ENCODE measurements at places on chromosomes 12 and 14.

GRCh38 chr12:47053961-47054360, 25.5 kb upstream of the PCED1B start:
- no peak for DNase-seq

- DNase-seq = no peak
Observed at GRCh38 chr12:85092814-85093370, 56.7 kb downstream of the LRRIQ1 start.

DNA sequence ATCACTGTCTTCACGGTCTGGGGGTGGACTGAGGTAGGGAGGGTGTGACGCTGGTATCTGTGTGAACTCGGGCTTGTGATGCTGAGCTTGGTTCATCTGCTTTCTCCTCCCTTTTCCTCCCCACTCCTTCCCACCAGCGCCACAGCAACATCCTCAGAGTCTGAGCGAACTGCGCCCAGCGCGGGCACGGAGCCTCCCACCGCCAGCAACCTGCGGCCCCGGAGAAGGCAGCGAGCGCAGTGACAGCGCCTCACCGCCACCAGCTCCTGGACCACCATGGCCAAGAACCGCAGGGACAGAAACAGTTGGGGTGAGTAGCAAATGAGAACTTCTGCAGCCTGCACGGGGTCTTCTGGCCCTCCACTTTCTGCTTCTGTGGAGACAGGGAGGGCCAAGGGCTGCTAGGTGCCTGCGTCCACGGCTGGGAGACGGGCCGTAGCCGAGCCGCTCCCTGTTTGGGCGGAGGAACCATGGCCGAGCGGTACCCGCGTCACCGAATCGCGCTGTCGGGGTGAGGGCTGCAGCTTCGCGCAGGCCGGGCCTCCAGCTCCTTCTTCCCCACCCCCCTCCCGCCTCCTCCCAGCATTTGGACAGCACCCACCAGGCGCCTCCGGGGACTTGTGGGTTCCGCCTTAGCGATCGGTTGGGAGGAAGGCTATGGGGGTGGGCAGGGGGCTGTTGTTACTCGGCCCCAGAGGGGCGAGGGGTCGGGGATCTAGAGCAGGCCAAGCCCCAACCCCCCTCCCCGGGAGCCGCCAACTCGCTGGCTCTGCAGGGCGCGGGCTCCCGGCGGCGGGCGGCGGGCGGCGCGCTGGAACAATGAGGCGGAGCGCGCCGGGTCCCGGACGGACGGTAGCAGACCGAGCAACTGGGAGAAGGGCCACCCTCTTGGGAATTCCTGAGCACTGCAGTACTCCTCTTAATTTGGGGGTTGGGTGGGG, at the start of gene ATL1:
Gene ATL1 (plus strand): TSS at position 156 of the 941 bp plus-strand sequence. CDS start 121 bp downstream, at position 277.
- peak; percentile 71 for DNase-seq

DNA sequence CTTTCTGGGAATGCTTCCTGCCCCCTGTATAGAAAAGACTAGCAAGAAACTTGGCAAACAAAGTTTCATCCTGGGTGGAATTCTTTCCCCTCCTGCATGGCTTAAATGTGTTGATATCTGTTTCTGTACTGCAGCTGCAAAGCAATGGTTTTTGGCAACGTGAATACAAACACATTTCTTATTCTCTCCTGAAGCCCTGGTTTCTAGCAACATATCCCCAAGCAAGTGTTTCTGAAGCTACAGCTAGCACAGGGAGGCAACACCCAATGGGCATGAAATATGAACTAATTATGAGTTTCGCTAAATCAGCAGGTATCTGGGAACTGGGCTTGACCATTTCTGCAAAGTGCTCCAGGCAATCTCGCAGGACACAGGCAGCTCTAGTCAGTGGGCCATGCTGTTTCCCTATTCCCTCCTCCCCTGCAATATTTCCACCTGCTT, 392.3 kb upstream of the TMPO start:
- no peak for DNase-seq

GRCh38 chr12:107523775-107524535, 161.6 kb upstream of the PWP1 start:
- DNase-seq = no peak

GRCh38 chr12:94690198-94690771, 39.9 kb upstream of the TMCC3 start:
- no peak for DNase-seq

DNA sequence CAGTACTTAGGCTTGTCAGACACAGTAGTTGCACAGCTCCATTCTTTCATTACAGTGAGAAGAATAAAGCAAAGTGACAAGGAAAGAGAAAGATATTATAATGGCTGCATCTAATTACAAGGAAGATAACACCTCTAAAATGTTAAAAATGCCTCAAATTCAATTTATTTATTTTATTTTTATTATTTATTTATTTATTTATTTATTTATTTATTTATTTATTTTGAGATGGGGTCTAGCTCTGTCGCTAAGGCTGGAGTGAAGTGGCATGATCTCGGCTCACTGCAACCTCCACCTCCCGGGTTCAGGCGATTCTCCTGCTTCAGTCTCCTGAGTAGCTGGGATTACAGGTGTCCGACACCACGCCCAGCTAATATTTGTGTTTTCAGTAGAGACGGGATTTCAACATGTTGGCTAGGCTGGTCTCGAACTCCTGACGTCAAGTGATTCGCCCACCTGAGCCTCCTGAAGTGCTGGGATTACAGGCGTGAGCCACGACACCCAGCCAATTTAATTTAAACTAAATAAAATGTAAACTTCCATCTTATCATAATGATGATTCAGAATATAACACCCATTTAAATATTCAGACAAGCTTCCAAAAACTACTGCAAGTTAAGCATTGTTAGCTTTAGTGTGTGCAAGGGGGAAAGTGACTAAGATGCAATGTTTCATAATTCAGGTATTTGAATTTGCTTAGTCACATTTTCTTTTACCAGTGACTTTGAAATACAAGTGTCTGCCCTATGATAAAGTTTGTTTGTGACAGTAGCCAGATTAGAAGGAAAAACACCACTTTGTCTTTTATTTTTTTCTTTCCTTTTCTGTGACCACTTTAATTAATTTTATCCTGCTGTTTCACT, 2.4 kb upstream of the CFAP54 start:
- DNase-seq = no peak
